ENCODE measurements at places on chromosomes 6 and 20.

DNA sequence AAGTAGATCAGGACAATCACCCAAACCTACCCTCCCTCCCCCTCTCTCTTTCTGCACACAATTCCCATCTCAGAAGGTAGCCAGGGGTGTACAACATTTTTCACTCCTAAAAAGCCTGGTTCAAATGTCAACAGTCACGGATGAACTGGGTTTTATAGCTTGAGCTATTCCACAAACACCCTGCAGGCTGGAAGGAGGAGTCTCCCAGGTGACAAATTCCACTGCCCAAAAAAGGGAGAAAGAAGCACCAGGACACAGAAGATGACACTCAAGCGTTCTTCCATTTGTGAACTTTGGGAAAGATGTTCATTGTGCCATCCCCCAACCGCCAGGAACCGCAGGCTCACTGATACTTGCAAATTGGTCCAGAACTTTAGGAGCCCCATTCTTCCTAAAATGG, 111.5 kb upstream of the NFATC2 start:
- DNase-seq: no peak

GRCh38 chr20:49713753-49714712, at the start of gene B4GALT5:
B4GALT5 (minus strand) TSS chr20:49713878; CDS start chr20:49713690, 188 bp downstream.
- DNase-seq: peak; percentile 94

DNA sequence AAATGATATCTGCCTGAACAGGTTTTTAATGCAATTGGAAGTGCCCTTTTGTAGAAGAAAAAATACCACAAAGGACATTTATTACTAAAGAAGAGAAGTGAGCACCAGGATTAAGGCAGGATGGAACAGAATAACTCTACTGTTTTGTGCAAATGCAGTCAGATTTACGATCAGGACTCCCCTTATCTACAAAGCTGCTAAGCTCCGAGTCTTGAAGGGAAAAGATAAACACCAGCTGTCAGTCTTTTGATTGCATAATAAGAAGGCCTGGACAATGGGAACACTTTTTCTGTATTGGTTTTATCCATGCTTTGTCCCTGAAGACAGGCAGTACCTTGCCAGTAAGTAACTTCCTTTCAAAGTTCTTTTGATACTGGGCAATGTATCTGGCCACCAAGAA, 797.9 kb upstream of the SLC35B3 start:
- DNase-seq: no peak

GRCh38 chr6:99344289-99344688, 5.2 kb downstream of the FAXC start:
- DNase-seq: peak; percentile 7

DNA sequence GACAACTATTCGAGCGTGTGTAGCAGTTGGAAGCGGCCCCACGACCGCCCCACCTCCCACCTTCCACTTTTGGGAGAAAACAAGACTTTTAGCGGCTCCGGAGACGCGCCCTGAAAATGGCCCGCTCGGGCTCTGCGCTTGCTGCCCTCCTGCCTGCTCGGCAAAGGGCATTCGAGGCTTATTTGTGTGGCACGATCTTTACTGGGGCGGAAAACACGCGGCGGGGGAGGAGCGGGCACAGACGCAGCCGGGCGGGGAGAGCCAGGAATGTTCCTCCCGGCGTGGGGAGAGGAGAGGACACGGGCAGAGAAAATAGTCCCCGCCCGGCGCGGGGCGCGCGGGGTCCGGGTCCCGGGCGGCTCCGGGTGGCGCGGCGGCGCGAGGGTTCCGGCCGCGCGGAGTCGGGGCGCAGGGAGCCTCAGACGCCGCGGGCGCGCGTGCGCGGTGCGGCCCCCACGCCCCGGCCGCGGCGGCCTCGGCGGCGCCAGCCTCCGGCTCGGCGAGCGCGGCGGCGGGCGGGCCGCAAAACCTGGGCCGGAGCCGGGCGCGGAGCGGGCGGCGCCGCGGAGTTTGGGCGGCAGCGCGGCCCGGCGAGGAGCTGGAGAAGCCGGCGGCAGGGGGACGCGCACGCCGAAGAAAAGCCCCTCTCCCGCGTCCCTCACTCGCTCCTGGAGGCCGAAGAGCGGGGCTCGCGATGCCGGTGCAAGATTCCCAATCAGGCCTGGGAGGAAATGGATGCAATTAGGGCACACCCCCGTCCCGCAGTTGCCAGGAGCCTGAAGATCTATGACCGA, 90.0 kb upstream of the ARID1B start:
- DNase-seq: no peak

DNA sequence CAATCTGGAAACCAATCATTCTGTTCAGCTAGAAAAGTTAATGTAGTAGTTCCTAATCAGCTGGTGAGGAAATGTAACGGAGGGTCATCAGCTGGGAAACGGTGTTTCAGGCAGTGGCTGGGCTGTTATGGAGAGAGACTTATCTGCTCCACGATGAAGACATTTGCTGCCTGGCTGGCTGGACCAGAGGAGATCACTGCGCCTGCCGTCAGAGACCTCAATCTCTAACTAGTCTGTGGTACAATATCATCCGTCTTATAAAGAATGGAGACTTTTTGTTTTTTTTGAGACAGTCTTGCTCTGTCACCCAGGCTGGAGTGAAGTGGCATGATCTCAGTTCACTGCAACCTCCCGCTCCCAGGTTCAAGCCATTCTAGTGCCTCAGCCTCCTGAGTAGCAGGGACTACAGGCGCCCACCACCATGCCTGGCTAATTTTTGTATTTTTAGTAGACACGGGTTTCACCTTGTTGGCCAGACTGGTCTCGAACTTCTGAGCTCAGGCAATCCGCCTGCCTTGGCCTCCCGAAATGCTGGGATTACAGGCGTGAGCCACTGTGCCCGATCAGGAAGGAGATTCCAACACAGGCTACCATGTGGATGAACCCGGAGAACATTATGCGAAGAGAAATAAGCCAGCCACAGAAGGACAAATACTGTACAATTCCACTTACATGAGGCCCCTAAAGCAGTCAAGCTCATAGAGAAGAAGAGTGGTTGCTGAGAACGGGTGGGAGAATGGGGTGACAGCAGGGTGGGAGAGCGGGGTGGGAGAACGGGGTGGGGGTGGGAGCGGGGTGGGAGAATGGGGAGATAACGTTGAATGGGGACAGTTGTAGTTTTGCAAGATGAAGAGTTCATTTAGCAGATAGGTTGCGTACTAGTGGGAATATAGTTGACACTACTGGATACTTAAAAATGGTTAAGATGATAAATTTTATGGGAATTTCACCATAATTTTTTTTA, 115.1 kb downstream of the SULF2 start:
- DNase-seq: no peak

DNA sequence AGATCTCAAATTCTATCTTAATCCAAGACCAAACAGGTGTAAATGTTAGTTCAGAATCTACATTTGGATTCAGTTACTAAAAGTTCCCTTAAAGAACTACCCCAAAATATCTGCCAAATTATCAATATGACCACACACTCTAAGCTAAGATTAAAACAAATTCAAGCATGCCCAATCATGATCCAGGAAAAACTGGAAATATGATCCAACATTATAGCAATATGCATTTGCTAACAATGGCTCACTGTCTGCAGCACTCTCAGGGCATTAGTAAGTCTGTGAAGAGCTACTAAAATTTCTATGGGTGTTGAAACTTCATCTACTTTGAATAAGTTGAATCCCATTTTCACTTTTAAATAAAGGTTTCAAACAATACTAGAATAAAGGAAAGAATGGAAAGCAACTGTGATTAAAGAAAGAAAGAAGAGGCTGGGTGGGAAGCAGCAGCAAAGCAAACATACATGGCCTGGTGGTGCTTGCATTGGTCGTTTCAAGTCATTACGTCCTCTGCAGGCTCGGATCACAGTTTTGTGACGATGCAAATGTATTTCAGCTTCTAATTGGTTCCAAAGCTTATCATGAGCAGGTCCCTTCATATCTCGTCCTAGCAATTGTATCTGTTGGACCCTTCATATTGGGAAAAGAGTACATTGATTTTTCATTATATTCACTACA, 29.2 kb downstream of the GOPC start:
- no peak for DNase-seq

DNA sequence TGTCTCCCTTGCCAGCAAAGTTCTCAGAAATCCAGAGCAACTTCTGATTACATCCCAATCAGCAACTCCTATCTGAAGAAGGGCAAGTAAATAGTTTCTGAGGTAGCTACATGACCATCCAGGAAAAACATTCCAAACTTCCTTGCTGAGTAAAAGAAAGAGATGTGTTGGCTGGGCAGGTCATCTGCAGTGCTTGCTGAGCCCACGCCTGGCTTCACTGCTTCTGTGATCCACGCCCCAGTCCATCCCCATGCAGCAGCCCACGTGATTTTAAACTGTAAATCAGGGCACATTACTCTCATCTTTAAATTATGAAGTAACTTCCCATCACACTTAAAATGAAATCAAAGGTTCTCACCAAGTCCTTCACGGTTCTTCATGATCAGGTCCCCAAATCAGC, 603.6 kb downstream of the QKI start:
- no peak for DNase-seq

DNA sequence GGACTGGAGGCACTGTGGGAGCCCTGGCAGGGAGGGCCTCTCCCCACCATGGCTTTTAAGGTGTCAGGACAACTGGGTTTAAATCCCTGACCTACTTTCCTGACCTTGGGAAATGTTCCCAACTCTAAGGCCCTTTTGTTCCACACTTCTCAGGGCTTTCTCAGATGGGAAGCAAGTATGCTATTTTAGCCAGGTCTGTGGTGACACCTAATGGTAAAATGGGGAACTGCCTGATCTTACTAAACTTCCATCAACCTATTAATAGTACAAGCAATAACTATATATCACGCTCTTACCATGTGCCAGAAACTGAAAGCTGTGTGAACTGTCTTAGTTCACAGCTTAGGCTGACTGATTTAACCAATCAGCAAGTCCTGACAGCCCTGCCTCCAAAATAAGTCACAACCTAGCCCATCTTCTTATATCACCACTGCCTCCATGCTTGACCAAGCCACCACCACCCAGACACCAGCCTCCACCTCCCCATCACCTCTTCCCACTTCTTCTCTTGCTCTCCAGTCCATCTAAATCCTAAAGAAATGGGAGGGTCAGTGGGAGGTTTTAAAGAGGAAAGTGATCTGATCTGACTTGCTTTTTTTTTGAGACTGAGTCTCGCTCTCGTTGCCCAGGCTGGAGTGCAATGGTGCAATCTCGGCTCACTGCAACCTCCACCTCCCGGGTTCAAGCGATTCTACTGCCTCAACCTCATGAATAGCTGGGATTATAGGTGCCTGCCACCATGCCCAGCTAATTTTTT, 6.9 kb upstream of the BLCAP start:
- peak; percentile 89 for DNase-seq

DNA sequence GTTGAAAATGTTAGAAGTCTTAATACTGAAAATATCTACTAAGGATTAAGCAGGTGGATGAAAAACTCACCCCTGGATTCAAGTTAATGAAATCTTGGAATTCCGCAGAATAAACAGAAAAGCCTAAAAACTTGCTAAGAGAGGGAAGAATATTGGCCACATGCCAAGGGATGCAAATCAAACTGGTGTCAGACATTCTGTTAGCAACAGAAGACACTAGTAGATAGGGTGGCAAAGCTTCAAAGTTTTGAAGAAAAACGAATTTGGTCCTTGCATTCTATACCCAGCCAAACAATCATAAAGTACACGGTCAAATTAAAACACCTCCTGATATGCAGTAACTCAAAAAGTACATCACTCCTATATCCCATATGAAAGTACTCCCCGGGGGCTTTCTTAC, 77.1 kb upstream of the ADTRP start:
- no peak for DNase-seq

- DNase-seq: peak; percentile 16
Measured at GRCh38 chr6:33116841-33117711, 41.3 kb downstream of the HLA-DPB1 start.

- DNase-seq: no peak
Measured at GRCh38 chr6:150841189-150841588, 24.3 kb upstream of the MTHFD1L start.

- no peak for DNase-seq
Measured at GRCh38 chr6:69867639-69867976, 1.3 kb downstream of the COL19A1 start.

DNA sequence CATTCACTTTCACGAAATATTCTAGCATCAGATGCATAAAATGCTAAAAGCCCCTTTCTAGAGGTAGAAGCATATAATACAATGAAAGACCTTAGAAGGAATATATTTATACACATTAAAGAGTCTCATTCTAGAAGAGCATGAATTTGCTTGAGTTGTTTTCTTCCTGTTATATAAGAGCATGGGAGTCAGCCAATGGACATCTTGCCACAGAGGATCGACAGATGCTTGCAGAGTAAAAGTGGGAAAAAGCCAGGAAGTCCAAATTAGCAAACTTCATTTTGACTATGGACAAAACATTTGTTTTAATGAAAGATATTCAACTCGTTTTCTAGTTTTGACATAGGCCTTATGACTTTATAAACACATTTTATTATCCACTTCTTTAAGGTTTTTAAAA, 44.2 kb upstream of the RIPPLY2 start:
- no peak for DNase-seq

DNA sequence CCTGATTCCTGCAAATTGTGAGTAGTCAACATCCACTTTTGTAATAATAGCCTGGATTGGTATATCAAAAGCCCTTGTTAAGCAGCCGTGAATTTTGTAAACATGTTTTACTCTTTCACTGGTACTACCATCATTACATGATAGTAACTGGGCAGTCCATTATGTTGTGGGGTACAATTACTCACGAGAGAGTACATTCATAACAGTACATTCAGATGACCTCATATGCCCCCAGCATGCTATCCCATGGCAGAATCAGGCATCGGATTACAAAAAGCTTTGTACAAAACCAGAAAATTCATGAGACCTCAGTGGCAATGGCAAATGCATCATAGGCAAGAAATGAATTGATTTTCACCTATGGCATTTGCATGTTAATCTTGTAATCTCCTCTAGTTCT, 166.2 kb downstream of the EPM2A start:
- DNase-seq: no peak

All from lung (tissue), 17 donors.